ENCODE measurements at places on chromosomes 3 and 15.

DNA sequence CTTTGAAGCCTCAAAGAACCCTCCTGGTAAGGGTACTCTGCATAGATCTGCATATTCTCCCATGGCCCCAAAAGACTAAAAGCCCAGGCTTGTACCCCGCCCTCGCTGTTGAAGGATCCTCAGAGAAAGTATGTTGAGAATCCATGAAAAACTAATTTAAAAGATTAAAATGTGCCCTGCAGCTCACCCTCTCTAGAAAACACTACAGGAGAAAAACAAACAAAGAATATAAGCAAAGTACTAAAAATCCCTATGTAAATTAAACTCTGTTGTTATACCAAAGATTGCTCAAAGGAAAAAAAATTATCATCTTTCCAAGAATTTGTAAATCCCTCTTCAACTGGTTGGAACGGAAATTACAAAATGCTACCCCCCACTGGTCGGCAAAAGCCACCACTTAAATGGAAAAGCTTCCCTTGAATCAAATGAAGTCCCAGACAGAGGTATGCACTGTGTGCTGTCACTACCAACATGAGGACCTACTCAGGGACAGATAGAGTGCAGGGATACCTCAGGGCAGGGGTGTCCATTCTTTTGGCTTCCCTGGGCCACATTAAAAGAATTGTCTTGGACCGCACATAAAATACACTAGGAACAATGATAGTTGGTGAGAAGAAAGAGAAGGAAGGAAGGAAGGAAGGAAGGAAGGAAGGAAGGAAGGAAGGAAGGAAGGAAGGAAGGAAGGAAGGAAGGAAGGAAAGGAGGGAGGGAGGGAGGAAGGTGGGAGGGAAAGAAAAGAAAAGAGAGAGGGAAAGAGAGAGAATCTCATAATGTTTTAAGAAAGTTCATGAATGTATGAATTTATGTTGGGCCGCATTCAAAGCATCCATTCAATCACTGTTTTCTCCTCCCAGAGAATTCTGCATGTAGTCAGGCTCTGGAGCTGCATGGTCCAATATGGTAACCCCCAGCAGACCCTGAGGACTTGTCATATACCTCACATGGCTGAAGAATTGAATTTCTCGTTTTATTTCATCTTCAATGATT is 88.1 kb downstream of the MAGI1 start:
- no peak for DNase-seq

DNA sequence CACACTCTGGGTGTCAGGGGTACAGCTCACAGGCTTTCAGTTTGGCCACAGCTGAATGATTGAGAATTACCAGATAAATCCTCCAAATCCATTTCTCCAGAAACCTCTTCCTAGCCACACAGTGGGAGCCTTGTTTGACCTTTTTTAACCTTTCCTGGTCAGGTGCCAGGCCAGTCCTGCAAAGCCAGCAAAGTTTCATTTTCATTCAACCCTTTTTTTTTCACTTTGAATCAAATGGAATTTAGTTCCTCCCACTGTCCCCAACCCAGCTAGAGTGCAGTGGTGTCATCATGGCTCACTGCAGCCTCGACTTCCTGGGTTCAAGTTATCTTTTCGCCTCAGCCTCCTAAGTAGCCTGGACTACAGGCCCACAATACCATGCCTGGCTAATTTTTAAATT is 67.8 kb downstream of the NSUN3 start:
- no peak for DNase-seq

GRCh38 chr3:134666466-134666865 is 15.6 kb upstream of the KY start:
- DNase-seq = no peak

- DNase-seq = no peak
These were observed 53.8 kb downstream of the HMG20A start for GRCh38 chr15:77474310-77474988.

GRCh38 chr3:172354931-172355499 is 93.2 kb downstream of the GHSR start:
- no peak for DNase-seq

- DNase-seq = no peak
These were observed 123.2 kb downstream of the RAP2B start for GRCh38 chr3:153285194-153285641.
